ENCODE measurements at places on chromosomes 1 and 21.

GRCh38 chr1:143694085-143694484 is 277.7 kb downstream of the FAM72C start:
- no peak for DNase-seq

- DNase-seq = no peak
Observed at GRCh38 chr21:44279354-44280260, 6.1 kb upstream of the AIRE start.

DNA sequence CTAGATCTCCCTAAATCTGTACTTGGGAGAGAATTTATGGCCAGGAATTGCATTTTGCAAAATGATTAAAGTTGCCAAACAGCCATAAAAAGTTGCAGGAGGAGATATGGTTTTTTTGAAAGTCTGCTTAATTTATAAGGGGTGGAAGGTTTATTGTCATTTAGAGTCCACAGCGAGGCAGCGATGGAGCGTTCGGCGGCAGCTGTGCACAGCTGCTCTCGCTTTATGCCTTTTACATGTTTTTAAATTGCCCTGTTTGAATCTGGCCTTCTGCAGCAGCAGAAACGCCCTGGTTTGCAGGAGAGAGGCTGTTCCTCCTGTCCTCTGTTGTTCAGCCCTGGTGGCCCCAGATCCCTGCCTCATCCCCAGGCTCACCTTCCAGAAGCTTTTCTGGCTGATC is 144.9 kb upstream of the POU3F1 start:
- DNase-seq = no peak

DNA sequence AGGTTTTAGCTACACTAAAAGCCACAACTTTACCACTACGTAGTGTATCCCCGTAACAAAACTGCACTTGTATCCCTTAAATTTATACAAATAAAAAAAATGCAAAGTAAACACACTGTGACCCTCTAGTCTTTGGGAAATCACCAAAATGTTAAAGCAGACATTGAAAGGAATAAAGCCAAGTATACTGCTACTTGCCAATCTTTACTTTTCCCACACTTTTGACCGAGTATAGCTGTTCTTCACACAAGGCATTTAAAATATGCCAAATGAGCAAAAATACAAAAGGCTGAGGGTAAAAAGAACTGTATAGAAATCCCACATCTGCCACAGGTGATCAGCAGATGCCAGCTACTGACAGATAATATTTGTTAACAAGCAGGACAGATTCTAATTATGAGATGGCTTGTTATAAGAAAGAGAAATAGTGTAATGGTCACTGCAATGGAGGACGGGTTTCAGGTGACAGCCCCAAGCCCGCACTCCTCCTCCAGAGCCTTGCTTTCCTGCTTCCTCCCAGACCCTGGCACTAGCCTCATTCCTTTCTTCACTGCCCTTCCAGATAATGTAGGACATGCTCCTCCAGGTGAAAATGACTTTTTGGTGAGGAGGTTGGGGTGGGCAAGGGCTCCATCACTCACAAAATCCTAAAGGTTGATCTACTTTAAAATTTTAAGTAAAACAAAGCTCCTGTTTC is 18.1 kb downstream of the KCNT2 start:
- no peak for DNase-seq

DNA sequence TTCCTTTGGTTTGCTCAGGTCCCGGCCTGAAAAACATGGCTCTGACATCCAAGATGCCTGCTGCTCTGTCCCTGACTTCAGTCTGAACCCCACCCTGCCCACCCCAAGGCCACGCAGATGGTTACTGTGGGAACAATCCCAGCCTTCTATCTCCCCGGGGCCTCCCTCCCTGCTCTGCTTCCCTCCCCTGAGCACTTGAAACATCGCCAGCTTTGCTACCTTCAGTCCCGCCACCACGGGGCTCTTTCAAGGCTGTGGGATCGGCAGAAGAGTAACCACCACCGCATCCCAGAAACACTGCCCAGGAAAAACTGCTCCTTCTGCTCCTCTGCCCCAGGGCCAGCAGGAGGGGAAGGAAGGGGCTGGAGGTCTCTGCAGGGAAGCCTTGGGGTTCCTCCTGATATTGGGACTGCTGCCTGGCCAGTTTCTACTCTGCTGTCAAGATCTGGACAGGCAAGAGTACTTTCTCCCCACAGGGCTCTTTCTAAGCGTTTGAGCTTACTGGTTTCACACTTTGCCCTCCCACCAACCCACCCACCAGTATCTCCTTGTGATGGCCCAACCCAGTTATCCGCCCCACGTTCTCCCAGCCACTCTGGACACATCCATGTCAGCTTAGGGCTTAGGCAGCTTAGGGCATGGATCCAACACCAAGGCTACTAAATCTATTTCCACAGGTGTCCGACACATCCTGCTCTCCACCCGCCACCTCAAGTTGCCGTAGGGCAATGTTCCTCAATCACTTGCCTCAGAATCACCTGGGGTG is 8.4 kb downstream of the ETNK2 start:
- DNase-seq = no peak

All from fibroblast of the aortic adventitia (primary cell).